Colonic mucosa (tissue), 4 donors: ENCODE measurements at places on chromosomes 7 and 10. TPM values are rescaled to one million over a fixed set of nuclear protein-coding genes. Genes with fewer than 3 reads are reported as not detected.

Gene GNAI1
- 13.3 TPM for total RNA-seq

Gene AMZ1
- 0.08 TPM for total RNA-seq

Gene CYP3A4
- total RNA-seq: 0.67 TPM

Gene SLC26A5
- total RNA-seq: 0.25 TPM

Gene COL1A2
- total RNA-seq: 131 TPM

Gene IGFBP1
- not detected for total RNA-seq

Gene MYL10
- total RNA-seq: not detected

Gene AKR1C4
- not detected for total RNA-seq

Gene DPP6
- total RNA-seq: 3.9 TPM

Gene IDI2
- total RNA-seq: not detected

Gene SKAP2
- 46.9 TPM for total RNA-seq

Gene AIFM2
- total RNA-seq: 15.4 TPM

Gene SFMBT2
- total RNA-seq: 2.3 TPM

Gene STK31
- total RNA-seq: 0.96 TPM

Gene PRSS58
- total RNA-seq: not detected

Gene LIPM
- not detected for total RNA-seq

Gene DNAJC9
- total RNA-seq: 34.8 TPM

Gene TNKS2
- 19.3 TPM for total RNA-seq

Gene CHN2
- total RNA-seq: 19.8 TPM

Gene NXPH1
- not detected for total RNA-seq

Gene USP6NL
- 13.5 TPM for total RNA-seq

Gene SP4
- total RNA-seq: 3.9 TPM

Gene WNT8B
- not detected for total RNA-seq

Gene AOC1
- 353 TPM for total RNA-seq

Gene HMX2
- total RNA-seq: 0.15 TPM

Gene CUBN
- total RNA-seq: 0.42 TPM

Gene SCIN
- total RNA-seq: 57.4 TPM

Gene KIAA1549
- total RNA-seq: 3.5 TPM

Gene ACSM6
- not detected for total RNA-seq

Gene RAB18
- total RNA-seq: 114 TPM

Gene OPN1SW
- not detected for total RNA-seq

Gene CALN1
- total RNA-seq: not detected

Gene COBL
- 49.2 TPM for total RNA-seq

Gene FZD1
- 8.1 TPM for total RNA-seq

Gene BTAF1
- 20.7 TPM for total RNA-seq

Gene SLC16A12
- 0.24 TPM for total RNA-seq

Gene ZNF804B
- not detected for total RNA-seq

Gene PLEKHS1
- total RNA-seq: 0.84 TPM

Gene PNLIP
- total RNA-seq: not detected

Gene FAM25G
- not detected for total RNA-seq

Gene TMEM273
- 5.1 TPM for total RNA-seq

Gene RFC2
- total RNA-seq: 43.8 TPM

Gene AGK
- 19.6 TPM for total RNA-seq

Gene IFIT1B
- not detected for total RNA-seq

Gene CLCN1
- not detected for total RNA-seq

Gene CISD1
- total RNA-seq: 52.5 TPM

Gene ELAPOR2
- 11.8 TPM for total RNA-seq

Gene RAB19
- total RNA-seq: 22.7 TPM

Gene CPEB3
- 4.4 TPM for total RNA-seq

Gene ECHDC3
- total RNA-seq: 14.0 TPM

Gene TMEM209
- total RNA-seq: 18.6 TPM

Gene SPAM1
- total RNA-seq: not detected

Gene NHLRC2
- 31.2 TPM for total RNA-seq

Gene CCL24
- total RNA-seq: 15.7 TPM

Gene NPC1L1
- 0.11 TPM for total RNA-seq

Gene ENKUR
- 0.20 TPM for total RNA-seq

Gene SPDYE17
- not detected for total RNA-seq

Gene PNLIPRP3
- not detected for total RNA-seq

Gene NUTM2A
- 1.6 TPM for total RNA-seq
